ENCODE measurements at places on chromosomes 7 and 10.
A peak's percentile ranks its signal among the peaks of the same experiment; 100 is the strongest.

- no peak for DNase-seq
These were observed 156.1 kb downstream of the DGKI start for GRCh38 chr7:137690635-137691034.

DNA sequence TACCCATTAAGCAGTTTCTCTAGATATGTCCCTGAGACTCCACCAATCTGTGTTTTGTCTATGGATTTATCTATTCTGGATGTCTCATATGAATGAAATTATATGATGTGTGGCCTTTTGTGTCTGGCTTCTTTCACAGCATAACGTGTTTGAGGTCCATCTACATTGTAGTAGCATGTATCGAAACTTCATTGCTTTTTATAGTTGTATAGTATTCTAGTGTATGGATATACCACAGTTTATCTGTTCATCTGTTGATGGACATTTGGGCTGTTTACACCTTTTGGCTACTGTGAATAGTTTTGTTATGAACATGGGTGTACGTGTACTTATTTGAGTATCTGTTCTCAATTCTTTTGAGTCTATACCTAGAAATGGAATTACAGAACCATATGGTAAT, 9.6 kb downstream of the KAT6B start:
- no peak for DNase-seq

DNA sequence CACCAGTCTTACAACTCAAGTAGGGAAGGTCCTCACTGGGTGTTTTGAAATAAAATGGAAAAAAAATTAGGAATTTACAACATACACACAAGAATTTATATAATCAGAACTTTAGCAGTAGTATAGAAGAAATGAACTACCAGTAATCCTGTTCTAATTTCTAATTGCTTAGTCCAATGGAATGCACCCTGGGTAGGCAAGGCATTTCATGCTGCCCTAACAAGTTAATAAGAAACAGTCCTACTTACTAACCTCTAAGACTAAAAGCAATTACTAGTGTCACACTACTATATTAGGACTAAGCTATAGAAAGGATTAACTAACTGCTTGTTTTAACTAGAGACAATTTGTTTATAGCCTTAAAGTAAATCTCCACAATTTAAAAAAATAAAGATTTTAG, 158.1 kb downstream of the BTAF1 start:
- no peak for DNase-seq

- no peak for DNase-seq
These were observed 133.3 kb downstream of the TEX36 start for GRCh38 chr10:125549653-125550052.

DNA sequence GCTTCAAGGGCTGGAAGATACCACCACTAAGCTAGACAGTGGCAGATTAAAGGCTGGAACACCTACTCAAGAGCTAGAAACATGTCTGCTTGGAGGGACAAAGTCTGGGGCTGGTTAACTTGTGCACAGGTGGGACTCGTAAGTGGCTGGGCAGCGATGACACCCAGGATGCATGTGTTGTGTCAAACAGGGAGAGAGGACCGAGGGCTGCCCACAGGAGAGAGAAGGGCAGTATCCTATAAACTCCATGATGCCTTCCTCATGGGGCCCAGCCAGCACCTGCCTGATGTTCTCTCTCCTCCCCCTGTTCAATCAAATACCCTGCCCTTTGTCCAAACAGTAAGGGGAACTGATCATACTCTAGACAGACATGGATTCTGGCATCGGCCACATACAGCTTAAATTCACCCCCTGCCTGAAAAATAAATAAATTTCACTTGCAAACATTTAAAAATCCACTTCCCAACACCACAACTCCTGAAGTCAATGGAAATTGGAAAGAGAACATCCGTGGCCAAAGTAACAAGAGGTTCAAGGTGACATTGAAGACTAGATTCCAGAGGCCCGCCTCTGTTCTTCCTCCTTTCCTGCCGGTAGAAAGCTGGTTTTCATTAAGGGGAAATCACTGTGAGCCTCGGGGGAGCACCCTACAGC, 50.6 kb downstream of the CHST15 start:
- no peak for DNase-seq

- no peak for DNase-seq
These were observed 5.7 kb downstream of the PSMG3 start for GRCh38 chr7:1563981-1564602.

GRCh38 chr7:2520131-2520760, 672 bp downstream of the LFNG start:
- DNase-seq: no peak

DNA sequence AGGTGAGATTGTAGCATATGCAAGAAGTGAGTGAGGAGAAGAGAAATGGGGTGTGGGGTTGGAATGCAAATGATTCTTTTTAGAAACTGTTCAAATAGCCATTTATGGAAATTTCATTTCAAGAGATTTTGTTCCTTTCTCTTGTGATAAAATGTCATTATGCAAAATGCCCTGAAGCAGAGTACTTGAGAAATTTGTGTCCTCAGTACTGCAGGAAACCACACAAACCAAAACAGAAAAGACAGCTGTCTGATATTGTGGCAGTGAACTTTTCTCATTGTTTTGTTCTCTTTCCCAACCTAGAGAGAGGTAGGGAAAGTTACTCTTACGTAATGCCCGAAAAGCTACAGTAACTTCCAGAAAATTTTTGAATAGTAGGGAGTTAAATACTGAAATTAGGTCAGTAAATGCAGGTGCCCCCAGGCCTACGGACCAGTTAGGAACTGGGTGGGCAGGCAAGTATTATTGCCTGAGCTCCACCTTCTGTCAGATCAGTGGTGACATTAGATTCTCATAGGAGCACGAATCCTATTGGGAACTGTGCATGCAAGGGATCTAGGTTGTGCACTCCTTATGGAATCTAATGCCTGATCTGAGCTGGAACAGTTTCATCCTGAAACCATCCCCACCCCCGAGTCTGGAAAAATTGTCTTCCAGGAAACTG, 34.0 kb downstream of the DLD start:
- DNase-seq: peak; percentile 6

DNA sequence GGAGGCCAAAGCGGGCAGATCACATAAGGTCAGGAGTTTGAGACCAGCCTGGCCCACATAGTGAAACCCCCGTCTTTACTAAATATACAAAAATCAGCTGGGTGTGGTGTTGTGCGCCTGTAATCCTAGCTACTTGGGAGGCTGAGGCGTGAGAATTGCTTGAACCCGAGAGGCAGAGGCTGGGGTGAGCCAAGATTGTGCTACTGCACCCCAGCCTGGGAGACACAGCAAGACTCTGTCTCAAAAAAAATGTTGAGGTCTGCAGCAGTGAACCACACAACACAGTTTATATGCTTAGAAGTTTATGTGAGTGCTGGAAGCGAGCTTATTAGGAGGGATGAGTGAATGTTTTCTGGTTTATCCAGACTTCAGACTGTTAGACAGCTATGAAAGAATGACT, 10.4 kb downstream of the LHPP start:
- no peak for DNase-seq

DNA sequence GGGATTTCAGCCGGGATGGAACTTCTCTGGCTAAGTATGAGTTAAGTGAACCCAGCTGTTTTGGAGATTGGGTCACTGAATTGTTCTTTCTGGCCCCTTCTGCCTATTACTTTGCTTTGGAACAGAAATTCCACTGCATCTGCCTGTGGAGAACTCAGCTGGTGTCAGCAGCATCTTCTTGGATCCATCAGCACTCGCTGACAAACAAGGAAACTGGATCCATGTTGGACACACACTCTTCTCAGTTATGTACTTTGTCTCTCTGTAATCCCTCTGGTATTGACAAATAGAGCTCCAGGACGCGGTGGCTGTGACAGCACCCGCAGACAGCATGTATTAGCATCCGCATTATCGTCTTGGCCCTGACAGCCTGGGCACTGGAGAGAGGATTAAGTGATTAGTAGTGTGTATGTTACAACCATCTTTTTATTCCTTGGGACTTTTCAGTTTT, 73.0 kb upstream of the BMPER start:
- no peak for DNase-seq

GRCh38 chr7:134696261-134696660, 49.6 kb downstream of the BPGM start:
- DNase-seq: no peak

DNA sequence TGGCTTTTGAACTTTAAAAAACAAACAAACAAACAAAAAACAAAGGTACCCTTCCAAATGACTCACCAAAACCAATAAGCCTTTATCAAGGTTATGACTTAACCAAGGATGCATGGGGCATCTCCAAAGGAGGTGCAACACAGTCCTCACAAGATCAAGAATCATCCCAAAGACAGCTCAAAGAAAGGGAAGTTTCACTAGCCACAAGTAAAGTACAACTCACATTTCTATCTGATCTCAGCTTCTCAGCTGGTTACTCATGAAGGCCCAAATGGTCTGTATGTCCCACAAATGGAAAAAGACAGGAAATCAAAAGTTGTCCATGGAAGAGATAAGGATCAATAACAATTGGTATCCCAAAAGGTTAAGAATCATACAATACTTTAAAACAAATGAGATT, 6.0 kb upstream of the MKLN1 start:
- DNase-seq: no peak

- no peak for DNase-seq
These were observed 77.9 kb downstream of the CCNY start for GRCh38 chr10:35413985-35414861.

DNA sequence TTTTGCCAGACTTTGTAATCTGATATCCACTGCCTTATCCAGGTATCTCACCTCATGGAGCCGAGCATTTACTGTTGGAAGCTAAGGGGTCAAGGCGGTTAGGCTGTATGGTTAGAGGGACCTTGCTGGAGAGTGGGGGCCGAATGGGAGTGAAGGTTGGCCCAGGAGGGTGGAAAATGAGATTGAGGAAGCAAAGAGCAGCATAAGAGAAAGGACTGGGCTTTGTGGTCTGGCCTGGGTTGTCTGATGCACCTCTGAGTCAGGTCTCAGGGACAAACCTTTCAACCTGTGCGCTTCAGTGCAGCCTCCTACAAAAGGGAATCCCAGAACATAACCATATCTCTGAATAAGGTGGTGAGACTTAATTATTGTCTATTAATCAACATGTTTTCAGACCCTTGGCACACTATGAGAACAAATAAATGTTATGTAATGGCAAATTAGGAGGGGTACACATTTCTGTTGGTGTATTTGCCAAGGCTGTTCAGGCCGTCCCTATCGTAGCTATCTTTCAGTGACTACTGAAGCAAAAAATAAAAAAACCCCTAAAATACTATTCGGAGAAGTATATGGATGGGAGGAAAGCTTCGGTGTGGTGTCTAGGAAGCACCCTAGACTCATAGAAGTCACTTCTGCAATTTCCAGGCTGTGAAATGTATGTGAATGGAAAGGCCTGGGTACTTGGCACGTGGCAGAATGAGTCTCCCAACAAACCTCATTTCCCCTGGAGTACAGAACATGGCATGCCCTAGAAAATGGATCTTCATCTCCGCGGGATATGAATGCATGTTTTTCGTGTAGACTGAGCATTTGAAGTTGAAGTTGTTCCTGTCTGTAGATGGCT, 4.3 kb downstream of the CAMK1D start:
- no peak for DNase-seq

DNA sequence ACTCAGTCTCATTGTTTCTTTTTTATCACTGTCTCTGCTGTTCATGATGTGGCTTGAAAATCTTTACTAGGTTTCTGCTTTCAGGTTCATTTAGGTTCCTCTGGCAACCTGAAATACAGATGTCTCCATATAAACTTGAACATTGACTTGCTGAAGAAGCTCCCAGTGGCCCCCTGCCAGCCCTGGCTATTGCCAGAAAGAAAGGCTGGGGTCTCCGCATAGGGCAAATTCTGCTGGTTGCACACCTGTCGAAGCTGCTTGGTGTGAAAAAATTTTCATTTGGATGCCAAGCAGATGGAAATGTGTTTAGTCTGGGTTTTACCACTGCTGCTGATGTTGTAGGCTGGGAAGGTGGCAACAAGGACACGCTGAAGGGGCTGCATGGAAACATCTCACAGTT, 826.7 kb upstream of the GHITM start:
- no peak for DNase-seq

DNA sequence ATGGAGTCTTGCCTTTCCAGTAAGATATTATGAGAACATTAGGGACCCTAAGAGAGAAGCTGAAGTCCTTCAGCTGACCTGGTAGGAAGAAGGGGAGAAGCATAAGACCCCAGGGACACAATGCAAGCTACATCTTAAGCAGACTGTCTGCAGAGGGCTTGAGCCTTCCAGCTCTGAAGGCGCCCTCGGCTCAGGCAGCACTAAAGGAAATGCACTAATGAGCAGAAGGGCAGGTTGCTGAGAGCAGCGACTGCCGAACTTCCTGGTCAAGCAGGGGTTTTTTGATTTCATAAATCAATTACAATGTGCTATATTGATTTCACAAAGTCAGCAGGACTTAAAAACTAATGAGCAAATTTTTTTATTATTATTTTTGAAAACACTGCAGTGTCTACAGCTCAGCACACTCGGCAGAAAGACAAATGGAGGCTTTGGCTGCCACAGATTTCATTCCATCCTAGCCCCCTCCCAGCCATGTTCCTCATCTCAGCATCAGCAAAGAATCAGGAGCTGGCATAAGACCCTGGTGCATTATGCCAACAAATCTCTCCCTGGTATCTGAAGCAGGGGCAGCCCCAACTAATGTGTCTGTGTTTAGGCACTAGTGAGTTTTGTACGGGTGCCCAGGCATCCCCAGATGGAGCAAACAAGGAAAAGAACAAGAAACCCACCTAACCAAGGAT, 57.1 kb downstream of the LRRTM3 start:
- no peak for DNase-seq

DNA sequence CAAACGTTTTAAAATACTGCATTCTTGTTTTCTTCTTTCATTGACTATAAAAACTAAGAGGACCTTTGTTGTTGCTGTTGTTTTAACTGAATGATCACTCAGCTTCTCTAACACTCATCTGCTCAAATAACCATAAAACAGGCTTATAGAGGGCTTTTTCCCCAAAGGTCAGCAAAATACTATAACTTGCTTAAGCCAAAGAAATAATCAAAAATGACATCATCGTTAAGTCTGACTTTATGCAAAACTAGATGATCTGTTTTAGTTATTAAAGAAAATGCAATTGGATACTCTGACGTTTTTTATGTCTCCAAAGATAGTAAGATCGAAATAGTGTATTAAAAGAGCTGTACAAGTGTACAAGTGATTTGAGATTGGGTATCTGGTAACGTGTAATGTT, 152.9 kb downstream of the SEMA3A start:
- no peak for DNase-seq

DNA sequence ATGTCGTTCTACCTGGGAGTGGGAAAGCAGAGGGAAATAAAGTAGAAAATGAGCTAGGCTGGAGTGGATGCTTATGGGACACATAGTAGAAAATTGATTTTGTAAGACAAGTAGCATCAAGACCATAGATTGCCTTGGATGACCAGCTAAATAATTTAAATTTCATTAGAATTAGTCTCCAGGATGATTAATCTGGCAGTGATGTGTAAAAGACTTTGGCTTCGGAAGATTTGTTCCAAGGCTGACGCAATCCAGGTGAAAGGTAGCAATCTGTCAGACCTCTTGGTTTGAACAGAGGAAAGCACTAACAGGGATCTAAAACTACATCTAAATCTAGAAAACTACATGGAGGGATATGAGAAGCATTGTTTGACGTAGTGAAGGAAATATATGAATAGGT, 236.5 kb downstream of the ARL4A start:
- DNase-seq: no peak

- no peak for DNase-seq
These were observed 230.2 kb downstream of the FZD1 start for GRCh38 chr7:91494450-91494849.

- DNase-seq: no peak
These were observed 52.0 kb downstream of the ZRANB1 start for GRCh38 chr10:124993736-124994451.

GRCh38 chr7:5388905-5389433, 34.7 kb downstream of the TNRC18 start:
- no peak for DNase-seq

GRCh38 chr10:6746782-6747181, 166.7 kb upstream of the PRKCQ start:
- no peak for DNase-seq

All from CD4-positive, alpha-beta memory T cell (primary cell).